ENCODE measurements at places on chromosomes 1 and 21.

- DNase-seq, result no peak
Measured at GRCh38 chr1:197814306-197814705, 39.0 kb upstream of the DENND1B start.

DNA sequence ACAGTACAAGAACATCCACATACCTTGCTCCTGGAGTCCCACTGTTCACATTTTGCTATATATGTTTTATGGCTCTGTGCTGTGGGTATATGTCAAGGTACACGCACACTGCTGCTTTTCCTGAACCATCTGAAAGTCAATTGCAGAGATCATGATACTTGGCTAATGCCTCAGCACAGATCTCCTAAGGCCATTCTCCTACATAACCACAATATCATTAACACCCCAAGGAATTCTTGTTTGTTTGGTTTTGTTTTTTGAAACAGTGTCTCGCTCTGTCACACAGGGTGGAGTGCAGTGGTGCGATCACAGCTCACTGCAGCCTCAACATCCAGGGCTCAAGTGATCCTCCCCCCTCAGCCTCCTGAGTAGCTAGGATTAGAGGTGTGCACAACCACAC lies 16.0 kb downstream of the CTNNBIP1 start:
- DNase-seq, result no peak

GRCh38 chr1:27049100-27049499 lies 36.5 kb upstream of the TENT5B start:
- no peak for DNase-seq

GRCh38 chr1:46582972-46583371 lies 21.1 kb downstream of the MKNK1 start:
- DNase-seq, result no peak

DNA sequence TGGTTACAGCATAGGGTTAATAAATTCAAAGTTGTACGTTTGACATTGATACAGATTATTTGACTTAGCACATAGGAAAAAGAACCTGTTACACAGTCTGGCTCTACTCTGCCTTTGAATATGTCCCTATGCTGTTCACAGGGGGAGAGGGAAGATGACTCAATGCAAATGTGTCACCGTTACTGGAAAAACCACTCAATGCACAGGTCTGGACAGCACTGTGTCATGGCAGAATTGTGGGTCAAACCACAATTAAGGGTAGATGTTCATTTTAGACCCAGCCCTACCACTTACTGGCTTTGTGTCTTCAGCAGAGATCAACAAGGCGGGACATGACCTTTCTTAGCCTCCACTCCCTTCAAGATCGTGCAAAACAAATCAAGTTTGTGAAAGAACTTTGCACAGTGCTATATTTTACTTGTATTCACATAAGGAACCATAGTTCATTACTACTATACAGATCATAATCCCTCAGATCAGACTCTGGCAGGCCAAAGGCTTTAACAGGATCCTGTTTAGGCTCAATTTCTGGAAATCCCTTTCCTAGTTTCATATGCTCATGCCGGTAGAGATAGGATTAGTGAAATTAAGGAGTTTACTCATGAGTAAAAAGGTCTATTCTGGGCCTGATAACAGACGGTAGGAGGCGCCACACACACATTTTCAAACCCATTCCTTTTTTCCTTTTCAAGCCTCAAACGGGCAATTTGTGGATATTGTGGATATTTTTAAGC lies 22.1 kb downstream of the EIF2D start:
- no peak for DNase-seq

- DNase-seq, result no peak
Measured at GRCh38 chr1:85273397-85273796, 3.0 kb downstream of the BCL10 start.

All from activated CD8-positive, alpha-beta memory T cell treated with anti-CD3 and anti-CD28 coated beads for 1 hour (primary cell).